ENCODE measurements at places on chromosomes 16 and 17.
A peak's percentile ranks its signal among the peaks of the same experiment; 100 is the strongest.

DNA sequence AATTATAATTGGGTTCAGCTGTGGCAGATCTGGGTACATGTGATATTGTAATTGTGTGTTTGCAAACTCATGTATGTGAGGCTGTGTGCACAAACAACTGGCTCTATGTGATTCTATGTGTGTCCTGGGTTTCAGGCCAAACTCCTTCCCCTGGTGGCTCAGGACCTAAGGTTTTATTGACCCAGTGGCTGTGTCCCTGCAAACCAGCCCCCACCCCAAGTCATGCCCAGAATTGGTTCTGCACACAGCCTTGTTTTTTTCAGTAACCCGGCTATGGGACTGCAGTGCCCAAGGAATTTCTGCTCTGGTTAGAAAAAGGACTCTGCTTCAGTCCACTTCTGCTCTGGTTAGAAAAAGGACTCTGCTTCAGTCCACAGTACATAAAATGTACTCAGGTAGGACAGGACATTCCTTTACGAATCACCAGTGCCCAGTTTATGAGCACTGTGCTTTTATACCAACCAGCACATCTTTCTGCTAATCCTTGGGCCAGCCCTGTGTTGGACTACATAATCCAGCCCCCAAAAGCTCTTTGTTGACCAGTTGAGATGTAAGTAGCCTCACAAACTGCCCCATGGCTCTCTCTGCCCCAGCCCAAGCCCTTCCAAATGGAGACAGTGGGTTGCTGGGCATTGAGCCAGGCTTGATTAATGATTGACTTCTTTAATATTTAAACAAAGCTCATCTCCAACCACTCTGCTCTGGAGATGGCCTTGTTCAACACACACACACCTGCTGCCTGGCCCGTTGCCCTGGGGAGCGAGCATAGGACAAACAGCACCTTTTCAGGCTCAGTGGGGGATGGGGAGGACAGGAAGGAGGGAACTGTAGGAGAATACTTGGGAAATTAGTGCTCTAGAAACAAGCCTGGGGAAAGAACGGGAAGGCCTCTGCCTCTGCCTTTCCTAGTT lies 2.9 kb upstream of the KCNH6 start:
- no peak for DNase-seq

- no peak for DNase-seq
Observed at GRCh38 chr16:27907457-27907972, 156.0 kb downstream of the GSG1L start.

GRCh38 chr16:28014851-28015250 lies 48.7 kb downstream of the GSG1L start:
- DNase-seq: no peak

DNA sequence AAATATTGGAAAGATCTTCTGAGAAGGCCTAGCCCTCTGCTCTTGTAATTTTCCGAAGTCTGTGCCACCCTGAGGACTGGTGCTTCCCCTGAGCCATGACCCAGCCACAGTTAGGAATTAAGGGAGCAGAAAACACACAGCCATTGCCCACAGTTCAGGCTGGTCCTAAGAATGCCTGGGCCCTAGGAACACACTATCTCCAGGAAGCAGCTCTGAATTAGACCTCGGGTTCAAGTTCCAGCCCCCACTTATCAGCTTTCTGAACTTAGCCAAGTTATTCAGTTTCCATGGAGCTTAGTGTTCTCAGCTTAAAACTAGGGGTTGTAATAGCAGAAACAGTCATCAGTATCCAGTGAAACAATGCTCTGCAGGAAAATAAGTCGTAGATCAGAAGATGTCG lies 56.0 kb downstream of the CDH13 start:
- peak; percentile 36 for DNase-seq

DNA sequence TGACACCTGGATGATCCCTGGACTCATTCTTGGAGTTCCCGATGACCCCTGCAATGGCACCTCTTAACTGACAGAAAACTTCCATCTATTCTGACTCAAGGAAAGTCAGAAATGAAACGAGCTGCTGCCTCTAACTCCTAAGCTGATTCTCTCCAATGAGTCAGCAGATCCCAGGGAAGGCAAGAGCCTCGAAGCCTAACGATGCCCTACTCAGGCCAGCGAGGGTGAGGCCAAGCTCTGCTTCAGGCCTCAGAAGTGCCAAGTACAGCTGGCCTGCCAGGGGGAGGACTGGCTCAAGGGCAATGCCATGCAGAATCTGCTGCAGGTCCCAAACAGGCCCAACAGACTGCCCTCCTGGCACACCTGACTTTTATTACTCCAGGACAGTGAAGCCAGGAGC lies 36.3 kb downstream of the PLXDC1 start:
- no peak for DNase-seq

GRCh38 chr16:19330841-19331397 lies 45.4 kb downstream of the CLEC19A start:
- DNase-seq: no peak

GRCh38 chr17:79626156-79626890 lies 15.5 kb upstream of the RBFOX3 start:
- DNase-seq: peak; percentile 6

- DNase-seq: no peak
Observed at GRCh38 chr17:80095844-80096475, 5.4 kb upstream of the GAA start.

DNA sequence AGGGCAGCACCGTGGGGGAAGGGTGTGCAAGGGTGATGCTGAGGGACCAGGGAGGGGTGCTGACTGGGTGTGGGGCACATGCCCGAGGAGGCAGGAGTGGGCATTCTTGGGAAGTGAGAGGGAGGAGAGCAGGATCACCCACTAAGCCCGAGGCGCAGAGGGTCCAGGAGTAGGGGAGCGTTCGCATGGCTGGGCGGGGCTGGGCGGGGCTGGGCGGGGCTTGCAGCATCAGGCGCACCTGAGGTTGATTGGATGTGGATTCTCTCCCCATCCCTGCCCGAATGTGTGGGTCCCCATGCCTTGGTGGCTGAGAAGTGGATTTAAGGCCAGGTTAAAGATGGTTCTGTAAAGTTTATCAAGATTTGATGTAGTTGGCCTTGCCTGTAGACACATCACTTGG lies 14.2 kb downstream of the BANP start:
- no peak for DNase-seq

DNA sequence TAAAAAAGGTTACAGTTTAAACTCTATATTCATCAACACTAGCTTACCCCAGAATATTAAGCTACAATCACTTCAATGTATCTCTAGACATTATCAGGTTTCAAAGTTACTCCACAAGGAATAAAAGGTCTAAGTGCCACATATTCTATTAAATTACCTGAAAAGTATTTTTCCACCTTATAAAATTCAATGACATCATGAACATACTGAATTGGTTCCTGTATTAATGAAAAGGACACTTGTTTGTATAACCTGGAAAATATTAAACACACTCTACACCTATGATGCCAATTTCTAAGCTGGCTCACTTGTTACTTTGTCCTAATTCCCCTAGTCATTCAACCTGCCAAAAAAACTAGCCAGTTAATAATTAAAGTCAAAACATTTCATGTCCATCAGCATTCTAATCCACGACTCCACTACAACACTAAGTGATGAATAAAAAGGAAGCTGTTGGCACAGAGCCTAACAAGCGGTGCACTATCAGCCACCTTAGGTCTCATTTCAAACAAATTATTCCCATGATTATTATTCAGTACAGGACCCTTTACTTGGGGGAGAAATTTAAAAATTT lies 12.2 kb downstream of the MED13 start:
- no peak for DNase-seq

GRCh38 chr16:81165411-81166097 lies 69.4 kb upstream of the GCSH start:
- no peak for DNase-seq

DNA sequence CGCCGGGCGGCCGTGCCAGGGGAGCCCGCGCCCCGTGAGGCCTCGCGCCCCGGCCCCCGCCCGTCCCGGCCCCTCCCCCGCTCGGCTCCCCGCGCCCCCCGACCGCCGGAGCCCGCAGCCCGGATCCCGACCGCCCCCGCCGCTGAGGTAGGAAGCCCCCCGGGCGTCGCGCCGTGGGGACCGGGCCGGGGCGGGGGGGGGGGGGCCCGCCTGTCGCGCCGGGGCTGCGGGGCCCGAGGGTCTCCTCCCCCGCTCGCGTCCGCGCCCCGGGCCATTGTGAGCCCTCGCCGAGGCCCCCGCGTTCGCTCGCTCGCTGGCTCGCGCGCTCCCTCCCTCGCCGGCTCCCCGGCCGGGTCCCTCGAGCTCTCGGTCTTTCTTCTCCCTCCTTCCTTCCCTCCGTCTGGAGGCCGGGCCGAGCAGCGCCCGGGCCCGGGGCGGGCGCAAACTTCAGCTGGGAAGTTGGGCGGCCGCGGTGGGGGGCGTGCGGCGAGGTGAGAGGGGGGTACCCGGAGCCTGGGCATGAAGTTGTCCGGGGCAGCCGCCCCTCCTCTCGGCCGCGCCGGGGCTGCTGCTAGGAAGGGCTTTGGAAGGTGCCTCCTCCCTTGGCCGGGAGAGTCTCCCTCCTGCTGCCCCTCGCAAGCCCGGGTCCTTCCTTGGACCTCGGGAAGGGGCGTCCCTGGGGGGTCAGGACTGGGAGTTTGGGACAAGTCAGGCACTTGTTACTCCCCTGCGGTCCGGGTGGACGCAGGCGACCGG lies 419 bp downstream of the GLIS2 start:
- no peak for DNase-seq

DNA sequence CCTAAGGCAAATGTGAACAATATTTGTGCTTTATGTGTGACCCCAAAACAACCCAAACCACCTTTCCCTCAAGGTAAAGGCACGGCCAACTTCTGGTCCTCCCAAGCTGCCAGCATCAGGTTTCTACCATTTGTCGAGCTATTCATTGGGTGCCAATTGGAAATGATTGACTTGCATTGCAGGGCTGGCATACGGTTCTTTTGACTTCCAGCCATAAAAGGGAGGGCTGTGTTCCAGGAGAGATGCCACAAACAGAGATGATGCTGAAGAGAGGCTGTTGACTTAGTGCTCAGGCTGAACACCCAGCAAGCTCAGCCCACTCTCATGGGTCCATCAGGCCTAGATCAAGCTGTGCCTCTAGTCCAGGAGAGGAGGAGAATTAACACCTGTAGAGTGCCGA lies 252.4 kb downstream of the GRIN2A start:
- DNase-seq: no peak

DNA sequence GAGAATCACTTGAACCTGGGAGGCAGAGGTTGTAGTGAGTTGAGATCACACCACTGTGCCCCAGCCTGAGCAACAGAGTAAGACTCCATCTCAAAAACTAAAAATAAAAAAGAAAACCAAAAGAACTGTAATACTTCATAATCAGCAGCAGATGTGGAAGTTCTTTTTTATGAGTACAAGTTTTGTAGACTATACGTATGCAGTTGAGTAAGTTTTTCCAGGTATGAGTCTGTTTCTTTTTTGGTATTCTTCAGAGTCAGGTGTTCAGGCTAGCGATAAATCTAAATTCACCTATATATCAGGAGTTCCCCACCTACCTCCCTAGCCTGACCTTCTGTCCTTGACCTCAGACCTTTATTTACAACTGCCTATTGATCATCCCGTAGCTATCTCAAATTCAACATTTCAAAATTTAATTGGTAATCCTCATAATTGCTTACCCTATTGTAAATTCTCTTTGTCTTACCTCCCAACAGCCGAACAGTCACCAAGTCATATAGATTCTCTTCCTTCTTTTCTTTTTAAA lies 10.7 kb downstream of the DCTN5 start:
- no peak for DNase-seq
